Mesenchymal stem cell (in vitro differentiated cells and primary cell): ENCODE measurements at places on chromosomes 4 and X.

DNA sequence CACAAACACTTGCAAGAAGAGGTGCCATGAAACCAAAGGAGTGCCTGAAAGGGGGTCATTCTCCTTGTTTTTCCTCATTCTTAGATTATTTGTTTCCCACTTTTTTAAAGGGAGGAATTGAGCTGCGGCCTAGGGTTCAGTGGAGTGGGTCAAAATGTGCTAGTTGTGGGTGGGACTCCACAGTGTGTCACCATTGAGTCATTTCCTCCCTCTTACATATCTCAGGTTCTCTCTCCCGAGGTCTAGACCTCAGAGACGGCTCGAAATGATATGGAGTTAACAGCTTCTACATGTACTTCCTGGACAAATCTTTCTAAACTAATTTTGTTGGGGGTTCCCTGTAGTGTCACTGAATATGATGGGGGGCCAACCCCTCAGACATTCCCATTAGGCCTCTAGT, 328.4 kb upstream of the SPANXN1 start:
- DNase-seq = no peak

GRCh38 chrX:50618788-50619558, 148.3 kb upstream of the DGKK start:
- no peak for DNase-seq

- peak; percentile 95 for DNase-seq
Observed at GRCh38 chr4:128354205-128354821, 66.7 kb upstream of the PGRMC2 start.

GRCh38 chr4:97987019-97987648, 156.1 kb downstream of the STPG2 start:
- DNase-seq = peak; percentile 18

- no peak for DNase-seq
Observed at GRCh38 chr4:4323705-4324534, 33.9 kb downstream of the ZBTB49 start.

GRCh38 chr4:11698033-11698432, 269.3 kb upstream of the HS3ST1 start:
- DNase-seq = no peak

DNA sequence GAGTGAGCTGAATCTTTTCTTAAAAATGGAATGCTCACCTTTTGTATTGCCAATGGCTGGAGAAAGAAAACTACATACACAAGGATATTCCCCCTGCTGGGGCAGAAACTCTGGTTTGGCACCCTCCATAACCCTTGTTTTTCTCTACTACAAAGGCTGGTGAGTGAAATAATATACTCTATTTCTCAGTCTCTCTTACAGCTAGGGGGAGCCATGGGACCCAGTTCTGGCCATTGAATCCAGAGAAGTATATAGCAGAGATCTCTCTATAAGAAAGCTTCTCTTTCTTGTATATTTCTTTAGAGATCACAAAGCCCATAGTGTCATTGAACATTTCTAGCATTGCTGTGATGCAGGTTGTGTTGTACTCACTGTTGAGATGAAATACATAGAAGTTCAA, 49.8 kb downstream of the SMPX start:
- no peak for DNase-seq

GRCh38 chrX:14030174-14030530, 460 bp upstream of the GEMIN8 start:
- peak; percentile 52 for DNase-seq

DNA sequence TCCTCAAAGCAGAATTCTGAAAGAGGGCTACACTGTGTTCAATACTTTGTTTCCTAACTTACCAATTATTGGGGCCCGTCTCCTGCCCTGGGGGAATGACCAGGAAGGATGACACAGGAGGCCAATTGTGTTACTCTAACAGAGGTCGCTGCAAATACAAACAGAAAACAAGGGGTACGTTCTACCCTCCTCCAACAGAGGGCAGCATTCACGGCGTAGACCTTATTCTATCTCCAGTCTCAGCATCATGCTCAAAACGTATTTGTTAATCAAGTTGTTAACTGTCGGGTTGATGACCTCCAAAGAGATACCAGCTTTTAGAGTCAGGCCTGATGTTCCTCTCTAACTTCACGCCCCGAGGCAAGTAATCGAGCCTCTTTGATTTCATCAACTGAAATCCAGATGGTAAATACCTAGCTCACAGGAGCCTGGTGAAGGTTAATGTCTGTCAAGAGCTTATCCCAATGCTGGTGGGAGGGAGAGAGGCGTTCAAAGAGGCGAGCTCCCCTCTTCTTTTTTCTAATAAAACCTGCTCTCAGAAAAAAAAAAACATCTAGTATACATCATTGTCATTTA, 181.0 kb upstream of the KCNIP4 start:
- DNase-seq = peak; percentile 9

DNA sequence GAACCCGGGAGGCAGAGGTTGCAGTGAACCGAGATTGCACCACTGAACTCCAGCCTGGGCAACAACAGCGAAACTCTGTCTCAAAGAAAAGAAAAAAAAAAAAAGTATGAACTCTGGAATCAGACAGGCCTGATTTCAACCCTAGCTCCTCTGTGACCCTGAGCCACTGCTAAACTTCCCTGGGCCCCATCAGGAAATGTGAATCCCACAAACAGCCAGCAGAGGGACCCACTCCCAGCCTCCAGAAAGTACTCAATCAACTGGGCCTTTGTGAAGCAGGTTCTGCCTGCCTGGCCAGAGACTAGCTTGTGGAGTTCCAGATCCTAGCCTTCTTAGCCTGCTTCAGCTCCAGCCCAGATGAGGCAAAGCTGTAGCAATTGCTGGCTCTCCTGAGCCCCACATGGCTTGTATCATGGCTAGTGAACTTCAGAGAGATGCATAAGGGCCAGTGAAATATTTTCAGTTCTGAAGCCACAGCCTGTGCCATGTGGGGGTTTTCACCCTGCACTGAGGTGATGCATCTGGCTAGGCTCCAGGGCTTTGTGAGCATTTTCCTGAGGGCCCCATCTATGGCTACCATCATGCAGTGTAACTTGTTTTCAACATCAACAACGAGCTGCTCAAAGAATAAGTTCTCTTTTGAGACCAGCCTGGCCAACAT, 7.2 kb upstream of the IDS start:
- peak; percentile 65 for DNase-seq
